ENCODE measurements at places on chromosomes 6 and 20.

GRCh38 chr6:2047855-2048254 lies 197.6 kb downstream of the GMDS start:
- no peak for DNase-seq

- no peak for DNase-seq
These were observed 220.7 kb upstream of the DEFB112 start for GRCh38 chr6:50270415-50270814.

GRCh38 chr20:29319725-29320124 lies 1937.7 kb upstream of the DEFB115 start:
- DNase-seq, result no peak

DNA sequence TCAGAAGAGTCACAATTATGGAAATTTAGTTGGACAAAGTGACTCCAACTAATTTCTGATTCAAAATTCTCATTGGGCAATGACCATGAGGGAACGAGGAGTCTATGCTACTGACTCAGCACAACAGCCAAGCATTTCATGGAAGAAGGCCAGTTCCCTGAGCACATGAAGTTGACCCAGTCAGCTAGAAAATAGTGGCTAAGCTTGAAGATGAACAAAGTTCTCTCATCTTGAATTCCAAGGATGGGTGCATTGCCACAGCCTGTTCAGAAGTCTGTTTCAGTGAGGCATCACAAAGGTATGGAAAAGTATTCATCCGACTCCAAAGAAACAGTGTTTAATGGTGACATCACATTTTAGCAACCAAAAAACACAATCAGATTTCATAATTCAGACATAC lies 676.9 kb downstream of the HACE1 start:
- DNase-seq, result no peak

GRCh38 chr20:17859616-17860232 lies 108.9 kb downstream of the SNX5 start:
- DNase-seq, result no peak

- no peak for DNase-seq
These were observed 2.1 kb downstream of the IRF4 start for GRCh38 chr6:393391-394221.

GRCh38 chr6:10800810-10801209 lies 37.5 kb downstream of the MAK start:
- no peak for DNase-seq

DNA sequence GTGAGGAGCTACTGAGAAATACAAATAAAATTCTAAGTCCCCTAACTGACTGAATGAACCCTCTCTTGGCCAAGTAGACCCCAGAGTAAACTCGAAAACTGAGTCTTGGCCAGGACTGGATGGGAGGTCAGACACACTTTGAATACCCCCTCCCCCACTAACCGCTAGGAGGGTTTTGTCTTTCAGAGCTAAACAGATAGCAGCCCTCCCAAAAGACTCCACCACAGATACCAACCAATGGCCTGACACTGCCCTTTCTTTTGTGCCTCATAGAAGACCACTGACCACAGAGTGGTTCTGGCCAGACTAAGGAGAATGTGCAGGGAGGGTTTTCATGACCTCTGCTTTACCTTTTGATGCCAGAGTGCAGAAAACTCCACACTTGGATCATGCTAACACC lies 42.1 kb downstream of the SPACA1 start:
- no peak for DNase-seq

GRCh38 chr6:169345146-169345545 lies 91.5 kb upstream of the THBS2 start:
- no peak for DNase-seq

- DNase-seq, result no peak
These were observed 74.3 kb downstream of the RPS12 start for GRCh38 chr6:132888701-132889100.

DNA sequence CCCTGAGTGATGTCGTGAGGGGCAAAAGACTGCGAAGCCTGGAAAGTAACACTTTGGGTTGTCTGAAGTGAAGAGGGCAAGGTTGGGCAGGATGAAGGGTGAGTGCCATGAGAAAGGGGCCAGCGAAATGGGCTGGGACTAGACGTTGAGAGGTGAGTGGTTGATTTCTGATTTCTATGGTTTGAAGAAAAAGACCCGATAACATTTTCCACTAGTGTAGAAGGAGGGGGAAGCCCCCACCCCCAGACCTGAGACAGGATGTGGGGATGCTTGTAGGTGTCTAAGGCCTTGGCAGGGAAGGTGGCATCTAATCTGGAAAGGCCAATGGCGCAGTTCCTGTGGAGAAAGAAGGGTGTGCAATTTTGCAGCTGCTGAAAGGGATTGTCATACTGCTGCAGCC lies 25.3 kb upstream of the KIF3B start:
- DNase-seq, result peak; percentile 82

DNA sequence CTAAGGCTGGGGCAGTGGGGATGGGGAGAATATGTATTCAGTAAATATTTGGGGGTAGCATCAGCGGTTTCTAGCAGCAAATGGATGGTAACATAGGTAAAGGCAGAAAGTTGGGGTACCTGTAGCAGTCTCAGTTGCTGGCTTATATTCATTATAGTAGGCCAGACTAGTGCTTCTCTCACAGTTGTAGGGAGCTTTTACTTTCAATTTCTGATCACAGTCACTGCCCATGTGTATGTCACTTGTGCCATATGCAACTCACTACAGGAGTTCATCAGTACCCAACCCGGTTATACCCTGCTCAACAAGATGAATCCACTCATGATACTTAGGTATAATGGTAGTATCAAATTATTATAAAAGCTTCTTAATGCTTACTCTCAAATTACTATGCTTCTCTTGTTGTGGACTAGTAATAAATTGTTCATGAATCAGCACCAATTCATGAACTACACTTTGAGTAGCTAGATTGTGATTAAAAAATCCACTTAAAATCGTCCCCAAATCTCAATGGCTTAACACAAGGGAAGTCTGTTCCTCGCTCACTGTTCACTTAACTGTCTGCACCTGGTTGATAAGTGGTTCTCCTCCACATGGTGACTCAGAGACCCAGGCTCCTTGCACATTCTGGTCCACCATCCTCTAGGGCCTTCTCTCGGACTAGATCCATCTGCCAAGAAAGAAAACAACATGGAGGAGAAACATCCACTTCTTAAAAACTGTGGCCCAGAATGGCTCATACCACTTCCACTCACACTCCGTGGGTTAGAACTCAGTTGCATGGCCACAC lies 31.3 kb upstream of the MYLIP start:
- no peak for DNase-seq

- no peak for DNase-seq
These were observed 27.2 kb downstream of the PANK2 start for GRCh38 chr20:3916364-3916763.

GRCh38 chr20:57108742-57109570 lies 157.5 kb downstream of the BMP7 start:
- DNase-seq, result no peak

- DNase-seq, result no peak
These were observed 1.2 kb upstream of the ACAT2 start for GRCh38 chr6:159760602-159761057.

GRCh38 chr6:130985115-130985514 lies 77.9 kb downstream of the EPB41L2 start:
- no peak for DNase-seq

DNA sequence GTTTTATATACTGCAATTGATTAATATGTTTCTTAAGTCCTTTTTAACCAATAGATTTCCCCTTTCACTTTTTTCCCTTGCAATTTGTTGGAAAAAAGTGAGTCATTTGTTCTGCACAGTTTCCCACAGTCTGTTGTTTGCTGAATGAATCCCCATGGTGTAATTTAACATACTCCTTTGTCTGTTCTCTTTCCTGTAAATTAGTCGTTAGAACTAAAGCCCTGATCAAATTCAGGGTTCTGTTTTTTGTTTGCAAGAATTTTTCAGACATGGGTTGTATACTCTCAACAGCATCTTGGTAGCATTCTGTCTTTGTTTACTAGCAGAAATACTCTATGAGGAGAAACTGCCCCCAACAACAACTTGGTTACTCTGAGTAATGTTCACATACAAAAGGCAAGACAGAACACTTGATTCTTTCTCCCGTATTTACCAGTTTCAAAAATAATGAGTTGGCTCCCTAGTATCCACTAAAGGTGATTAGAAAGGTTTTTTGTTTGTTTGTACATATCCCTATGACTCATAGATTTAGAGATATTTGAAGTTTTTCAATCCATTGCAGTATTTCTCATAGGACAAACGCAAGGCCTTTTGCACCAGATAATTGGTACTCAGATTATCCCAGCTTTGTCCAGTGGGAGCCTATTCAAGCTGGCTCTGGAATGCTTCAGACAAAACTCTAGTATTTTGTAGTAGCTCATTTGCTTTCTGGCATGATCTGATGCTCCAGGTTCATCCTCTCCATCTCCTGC lies 16.5 kb downstream of the BLOC1S5 start:
- DNase-seq, result no peak

DNA sequence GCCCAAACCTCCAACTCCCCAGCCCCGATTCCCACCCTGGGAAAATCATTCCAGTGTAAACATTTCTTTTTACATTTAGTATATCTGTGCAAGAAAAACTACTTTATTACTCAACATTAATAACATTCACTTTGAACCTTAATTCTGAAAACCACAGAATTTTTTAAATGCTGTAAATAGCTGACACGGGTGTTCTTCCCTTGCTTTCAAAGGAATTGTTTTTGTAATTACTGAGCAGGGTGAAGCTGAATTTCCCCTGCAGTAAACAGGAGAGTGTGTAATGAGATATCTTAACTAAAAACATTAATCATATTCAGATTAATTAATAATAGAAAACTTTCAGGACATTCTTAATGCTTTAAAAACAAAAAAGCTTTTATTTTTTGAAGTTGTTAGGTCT lies 99.3 kb upstream of the CITED2 start:
- no peak for DNase-seq

- no peak for DNase-seq
These were observed 107.8 kb downstream of the DHX35 start for GRCh38 chr20:39069976-39070375.

DNA sequence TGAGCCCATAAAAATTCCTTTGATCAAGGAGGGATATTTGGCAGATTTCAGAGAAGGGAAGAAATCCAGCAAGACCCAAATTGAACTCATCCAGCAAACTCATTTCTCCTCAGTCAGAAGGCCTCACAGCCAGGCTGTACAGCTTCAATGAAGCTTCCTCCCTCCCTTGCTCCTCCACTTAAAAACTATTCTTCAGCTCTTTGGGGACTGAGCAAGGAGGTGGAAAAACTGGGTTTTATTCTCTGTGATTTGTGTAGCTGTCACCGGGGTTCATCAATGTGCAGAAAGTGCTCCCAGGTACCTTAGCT lies 158.7 kb upstream of the ZNF184 start:
- no peak for DNase-seq

DNA sequence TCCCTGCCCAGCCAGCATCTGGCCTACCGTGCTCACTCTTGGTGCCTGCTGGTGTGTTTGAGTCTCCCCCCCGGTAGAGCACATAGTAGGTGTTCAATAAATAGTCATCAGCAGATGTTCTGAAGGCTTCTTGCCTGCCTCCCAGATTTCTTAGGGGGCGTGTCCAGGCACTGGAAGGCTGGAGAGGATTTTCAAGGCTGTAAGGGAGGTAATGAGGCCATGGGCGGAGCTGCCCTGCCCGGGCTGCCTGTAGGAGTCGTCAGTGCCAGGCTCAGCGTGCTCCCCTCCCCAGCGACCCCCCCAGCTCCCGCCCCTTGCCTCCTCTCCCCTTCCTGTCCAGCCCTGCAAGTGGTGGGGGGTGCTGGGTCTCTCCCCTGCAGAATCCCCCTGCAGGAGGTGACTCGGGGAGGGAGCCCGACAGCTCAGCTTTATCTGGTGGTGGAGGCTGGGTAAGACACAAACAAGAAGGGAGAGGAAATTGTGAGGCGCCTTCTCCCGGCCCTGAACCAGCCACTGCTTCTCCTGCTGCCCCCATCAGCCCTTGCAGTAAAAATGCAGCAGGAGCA lies 55.9 kb downstream of the BCAS4 start:
- DNase-seq, result no peak

GRCh38 chr6:38371881-38372280 lies 267.8 kb downstream of the BTBD9 start:
- no peak for DNase-seq

DNA sequence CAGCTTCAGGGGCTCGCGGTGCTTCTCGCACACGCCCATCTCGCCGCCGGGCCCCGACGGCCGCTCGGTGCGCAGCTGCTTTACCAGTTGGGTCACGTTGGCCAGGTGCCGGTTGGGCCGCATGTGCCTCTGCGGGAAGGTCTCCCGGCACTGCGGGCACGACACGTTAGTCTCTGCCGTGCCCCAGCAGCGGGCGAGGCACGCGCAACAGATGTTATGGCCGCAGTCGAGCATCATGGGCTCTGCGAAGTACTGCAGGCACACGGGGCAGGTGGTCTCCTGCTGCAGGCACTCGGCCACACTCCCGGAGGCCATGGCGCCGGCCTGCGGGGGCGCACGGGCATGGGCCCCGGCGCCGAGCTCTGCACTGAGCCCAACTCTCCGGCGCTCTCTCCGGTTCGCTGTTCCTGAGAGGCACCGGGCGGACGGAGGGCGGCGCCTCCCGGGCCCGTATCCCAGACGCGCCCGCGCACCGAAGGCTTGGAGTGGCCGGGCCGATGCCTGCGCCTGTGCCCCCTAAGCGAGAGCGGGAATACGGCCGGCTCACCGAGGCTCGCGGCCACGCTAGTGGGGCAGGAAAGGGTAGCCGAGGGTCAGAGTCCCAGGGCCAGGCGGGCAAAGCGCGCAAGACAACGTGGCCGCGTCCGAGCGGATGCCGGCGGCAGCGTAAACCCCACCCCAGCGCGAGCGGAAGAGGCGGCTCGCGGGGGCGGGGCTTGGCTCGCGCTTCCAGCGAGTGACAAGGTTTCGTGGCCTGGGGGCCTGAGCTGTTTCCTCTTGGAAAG lies at the start of gene TRIM27:
Gene TRIM27 (minus strand): TSS at position 668 of the 785 bp plus-strand sequence. CDS start 353 bp downstream, at position 315.
- peak; percentile 71 for DNase-seq

GRCh38 chr20:59955131-59955796 lies 3.0 kb upstream of the CDH26 start:
- DNase-seq, result no peak

DNA sequence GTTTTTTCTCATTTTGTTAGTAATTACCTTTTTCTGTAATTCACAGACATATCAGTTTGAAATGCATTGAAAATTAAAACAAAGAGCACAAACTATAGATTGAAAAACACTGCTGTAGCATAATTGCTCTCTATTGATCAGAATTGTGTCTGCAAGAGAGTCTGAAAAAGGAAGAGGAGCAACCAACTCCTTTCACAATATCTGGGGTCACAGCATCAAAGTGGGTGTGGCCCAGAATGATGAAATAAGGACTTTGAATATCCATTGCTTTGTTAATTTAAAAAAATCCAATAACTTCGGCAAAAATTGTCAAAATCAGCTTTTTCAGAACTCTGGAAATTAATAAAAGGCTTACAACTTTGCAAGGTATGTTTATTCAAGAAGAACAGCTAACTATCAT lies 99.2 kb downstream of the MYLK4 start:
- no peak for DNase-seq

DNA sequence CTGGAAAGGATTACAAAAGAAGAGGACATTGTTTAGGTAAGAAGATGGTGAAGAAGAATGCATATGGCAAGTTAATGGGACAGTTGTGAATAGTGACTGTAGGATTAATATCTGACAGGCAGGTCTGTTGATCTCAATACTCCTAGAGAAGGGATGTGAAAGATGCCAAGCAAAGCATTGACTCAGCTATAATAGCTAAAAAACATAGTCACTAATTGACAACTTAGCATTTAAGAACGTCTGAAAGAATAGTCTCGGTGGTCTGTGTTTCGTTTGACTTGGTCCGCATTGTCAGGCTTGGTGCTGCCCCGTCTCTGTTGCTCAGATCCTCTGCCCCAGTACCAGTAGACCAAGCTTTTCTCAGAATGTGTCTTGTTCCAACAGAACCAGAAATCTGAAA lies 65.9 kb downstream of the HIVEP1 start:
- DNase-seq, result no peak
